IPS-NIHi11 (cell line): ENCODE measurements at places on chromosomes 1 and 21.

DNA sequence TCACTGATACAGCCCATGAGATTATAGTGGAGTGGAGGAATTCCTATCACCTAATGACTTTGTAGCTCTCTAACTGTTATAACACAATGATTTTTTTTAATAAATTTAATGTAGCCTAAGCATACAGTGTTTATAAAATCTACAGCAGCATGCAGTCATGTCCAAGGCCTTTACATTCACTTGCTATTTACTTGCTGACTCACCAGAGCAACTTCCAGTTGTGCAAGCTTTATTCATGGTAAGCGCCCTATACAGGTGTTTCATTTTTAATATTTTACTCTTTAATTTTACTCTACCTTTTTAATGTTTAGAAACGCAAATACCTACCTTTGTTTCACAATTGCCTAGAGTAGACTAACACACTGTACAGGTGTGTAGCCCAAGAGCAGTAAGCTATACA lies 1652.2 kb downstream of the BRINP3 start:
- DNase-seq: no peak

- DNase-seq: no peak
Measured at GRCh38 chr1:163777205-163777604, 455.5 kb downstream of the NUF2 start.

GRCh38 chr1:92211166-92211565 lies 6.5 kb upstream of the C1orf146 start:
- no peak for DNase-seq

GRCh38 chr1:41377397-41377796 lies 16.2 kb downstream of the FOXO6 start:
- DNase-seq: no peak

DNA sequence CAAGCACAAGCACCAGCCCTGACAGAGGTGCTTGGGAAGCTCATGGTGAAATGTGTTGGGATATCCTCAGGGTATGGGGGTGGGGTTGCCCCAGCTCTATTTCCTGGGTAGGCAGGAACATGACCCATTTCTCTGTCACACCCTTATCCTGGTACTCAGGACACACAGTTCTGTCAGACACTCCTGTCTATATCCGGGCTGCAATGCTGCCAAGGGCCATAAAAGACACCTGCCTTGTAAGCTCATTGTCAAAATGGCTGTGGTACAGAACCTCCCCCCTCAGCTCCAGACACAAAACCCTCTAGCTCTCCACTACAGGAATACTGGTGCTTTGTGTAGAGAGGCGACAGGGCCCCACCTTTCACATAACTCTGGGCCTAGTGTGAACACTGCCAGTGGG lies 636.7 kb downstream of the PLA2G4A start:
- DNase-seq: no peak

DNA sequence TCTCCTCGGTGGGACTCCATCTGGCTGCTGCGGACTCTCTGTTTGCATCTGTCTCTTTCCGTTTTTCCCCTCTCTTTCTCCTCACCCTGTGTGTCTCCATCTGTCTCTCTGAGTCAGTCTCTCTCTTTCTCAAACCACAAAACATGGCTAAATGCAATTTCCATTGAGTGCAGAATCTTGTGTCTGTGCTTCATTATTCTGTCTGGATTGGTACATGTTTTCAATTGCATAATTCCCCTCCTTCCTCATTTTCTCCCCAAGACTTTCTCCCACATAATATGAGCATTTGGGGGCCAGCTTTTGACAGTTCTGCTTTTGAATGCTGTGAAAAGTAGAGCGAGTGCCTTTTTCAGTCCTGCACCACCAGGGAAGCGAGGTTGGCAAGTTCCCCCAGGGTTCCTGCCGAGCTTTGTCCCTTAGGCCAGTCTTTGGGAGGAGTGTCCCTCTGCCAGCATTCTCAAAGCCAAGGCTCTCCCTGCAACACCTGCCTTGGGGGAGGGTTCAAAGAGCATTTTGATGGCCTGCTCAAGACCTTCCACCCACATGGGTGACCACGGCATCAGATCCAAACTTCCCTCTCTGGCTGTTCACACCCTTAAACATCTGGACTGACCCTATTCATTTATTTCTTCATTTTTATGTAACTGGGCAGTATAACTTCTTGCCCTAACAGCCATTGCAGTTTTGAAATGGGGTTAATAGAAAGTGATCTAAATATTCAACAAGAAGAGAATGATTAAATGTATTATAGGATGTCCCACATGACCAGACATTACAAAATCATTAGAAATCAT lies 32.8 kb upstream of the SCMH1 start:
- no peak for DNase-seq

- DNase-seq: no peak
Measured at GRCh38 chr1:185442050-185442449, 125.0 kb upstream of the IVNS1ABP start.

DNA sequence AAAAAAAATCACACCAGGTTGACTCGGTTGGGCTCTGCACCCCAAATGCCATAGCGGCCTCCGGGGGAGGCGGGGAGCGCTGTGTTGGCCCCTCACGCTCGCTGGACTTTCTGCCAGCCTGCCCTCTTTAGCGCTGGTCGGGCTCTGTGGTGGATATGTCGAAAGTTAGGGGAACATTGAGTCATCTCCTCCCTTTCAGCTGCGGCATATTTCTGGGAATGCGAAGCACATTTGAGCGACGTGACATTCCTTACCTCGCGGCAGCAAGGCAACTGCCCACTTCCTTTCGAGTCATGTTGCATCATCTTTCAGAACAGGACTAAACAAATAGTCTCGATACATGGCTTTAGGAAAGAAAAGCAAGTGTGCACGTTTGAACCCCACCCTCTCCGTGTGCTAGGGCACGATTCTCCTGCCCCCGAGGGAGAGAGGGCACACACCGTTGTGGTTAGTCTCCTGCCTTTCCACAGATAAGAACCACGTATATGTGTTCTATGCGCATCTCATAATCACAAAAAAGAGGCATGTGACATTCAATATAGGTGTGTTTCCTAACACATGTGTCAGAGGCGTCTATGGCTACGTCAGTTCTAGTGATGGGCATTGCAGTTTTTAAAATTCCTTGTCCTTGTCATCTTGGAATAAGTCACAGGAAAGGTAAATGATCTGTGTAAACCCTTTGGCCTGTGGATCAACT lies 105.9 kb upstream of the SLC45A1 start:
- no peak for DNase-seq

GRCh38 chr1:110262846-110263631 lies 52.9 kb downstream of the KCNC4 start:
- no peak for DNase-seq

DNA sequence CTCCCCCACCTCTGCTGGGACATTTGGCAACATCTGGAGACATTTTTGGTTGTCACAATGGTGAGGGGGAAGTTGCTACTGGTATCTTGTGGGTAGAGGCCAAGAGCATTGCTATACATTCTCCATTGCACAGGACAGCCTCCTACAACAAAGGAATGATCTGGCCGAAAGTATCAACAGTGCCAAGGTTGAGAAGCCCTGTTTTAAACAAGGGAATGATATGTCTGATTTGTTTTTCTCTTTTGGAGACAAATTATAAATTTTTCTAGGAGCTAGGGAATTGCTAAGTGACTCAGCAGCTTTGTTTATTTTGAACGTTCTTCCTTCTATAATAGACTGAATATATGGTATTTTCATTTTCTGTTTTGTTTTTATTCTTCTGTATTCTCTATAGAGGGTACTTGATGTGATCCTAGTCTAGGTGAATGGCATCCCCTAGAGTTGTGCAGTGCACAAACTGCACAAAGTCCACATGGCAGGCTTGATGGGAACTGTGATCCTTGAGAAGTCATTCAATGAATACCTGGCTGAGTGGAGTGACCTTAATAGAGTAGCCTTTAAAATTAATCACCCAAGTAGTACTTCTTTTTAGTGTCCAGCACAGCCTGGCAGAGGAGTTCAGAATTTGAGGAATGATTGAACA lies 288.6 kb upstream of the USP24 start:
- DNase-seq: no peak

DNA sequence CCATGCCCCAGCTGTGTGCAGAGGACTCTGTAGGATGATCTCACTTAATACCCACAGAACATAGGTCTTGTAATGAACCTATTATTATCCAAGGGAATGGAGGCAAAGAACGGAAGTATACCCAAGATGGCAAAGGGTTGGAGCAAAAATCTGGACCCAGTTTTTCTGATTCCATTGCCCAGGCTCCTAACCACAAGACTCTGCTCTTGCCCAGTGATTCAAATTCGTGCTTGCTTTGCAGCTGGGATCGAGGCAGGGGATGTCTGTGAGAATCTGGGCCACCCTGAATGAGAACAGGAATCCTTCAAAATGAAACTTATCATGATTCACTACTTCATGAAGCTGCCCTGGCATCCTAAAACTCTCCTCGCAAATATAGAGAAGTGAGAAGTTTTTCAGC lies 97.5 kb upstream of the KCNJ6 start:
- no peak for DNase-seq

GRCh38 chr21:37986751-37987399 lies 70.6 kb upstream of the KCNJ6 start:
- no peak for DNase-seq

DNA sequence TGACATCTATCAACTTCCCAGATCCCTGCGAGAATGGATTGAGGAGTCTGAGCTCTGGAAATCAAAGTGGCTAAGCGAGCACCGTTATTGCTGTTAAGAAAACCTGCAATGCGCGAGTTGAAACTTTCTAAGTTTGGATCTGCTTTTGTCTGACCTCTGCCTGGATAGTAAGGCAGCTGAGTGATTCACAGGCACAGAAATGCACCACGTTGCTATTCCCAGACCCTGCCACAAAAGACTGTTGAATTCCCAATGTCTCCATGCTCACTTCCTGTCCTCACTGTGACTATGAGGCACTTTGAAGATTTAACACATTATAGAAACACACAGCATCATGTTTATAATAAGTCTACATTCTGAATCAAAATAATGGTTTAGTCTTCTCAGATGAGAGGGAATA lies 27.1 kb upstream of the CNIH3 start:
- DNase-seq: no peak

DNA sequence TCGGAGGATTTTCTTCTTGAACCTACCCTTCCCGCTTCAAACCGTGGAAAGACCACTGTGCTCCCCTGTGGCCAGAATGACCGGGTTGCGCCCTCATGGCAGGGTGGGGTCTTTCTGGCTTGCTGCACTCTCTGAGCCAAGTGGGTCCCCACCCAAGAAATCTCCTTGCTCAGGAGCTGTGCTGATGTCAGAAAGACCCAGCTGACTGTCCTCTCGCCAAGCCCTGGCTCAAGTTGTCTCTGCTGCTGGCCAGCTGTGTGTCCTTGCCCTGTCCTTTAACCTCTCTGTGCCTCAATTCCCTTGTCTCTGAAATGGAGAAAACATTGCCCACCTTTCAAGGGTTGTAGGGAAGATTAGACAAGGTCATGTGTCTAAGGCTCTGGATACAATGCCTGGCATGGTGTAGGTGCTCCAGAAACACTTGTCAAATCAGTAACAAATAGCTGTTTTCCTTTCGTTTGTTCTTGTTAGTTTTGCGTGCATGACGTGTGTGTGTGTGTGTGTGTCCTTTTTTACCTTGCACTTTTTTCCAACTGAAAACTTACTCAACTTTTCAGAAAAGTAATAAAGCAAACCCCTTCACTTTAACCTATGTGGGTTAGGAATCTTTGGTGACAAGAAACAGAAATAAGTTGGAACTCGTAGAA lies 41.1 kb upstream of the RPL11 start:
- DNase-seq: no peak

GRCh38 chr1:116853680-116854402 lies 55.9 kb upstream of the PTGFRN start:
- DNase-seq: peak; percentile 75
